Pulmonary artery endothelial cell (primary cell): ENCODE measurements at places on chromosomes 13 and 19. TPM values are rescaled to one million over a fixed set of nuclear protein-coding genes. Genes with fewer than 3 reads are reported as not detected.

GRCh38 chr13:112900691-112901091 lies 68.3 kb upstream of the MCF2L start:
- DNase-seq: no peak

GRCh38 chr13:79898996-79899395 lies 418.0 kb downstream of the NDFIP2 start:
- no peak for DNase-seq

- DNase-seq: no peak
Observed at GRCh38 chr13:24066405-24067295, 93.9 kb upstream of the SPATA13 start.

- DNase-seq: no peak
Observed at GRCh38 chr13:28659621-28659970, 666 bp downstream of the POMP start.

CLEC4G gene
- not detected in 2 replicates for total RNA-seq

DNA sequence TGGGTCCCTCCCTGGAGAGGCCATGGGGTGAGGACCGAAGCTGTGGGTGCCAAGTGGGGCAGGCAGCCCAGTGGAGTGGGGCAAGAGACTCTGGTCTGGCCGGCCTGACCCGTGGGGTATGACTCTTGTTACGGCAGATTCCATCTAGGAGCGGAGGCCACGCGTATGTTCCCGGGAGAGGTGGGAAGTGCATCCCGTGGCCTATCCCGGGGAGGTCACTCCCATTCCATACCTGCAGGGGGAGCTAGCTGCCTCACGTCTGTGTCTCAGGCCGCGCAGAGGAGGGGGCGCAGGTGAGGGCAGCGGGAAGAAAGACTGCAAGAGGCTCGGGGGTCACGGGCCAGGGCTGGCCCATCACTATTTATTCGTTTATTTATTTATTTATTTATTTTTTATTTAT lies 4.9 kb downstream of the CSNK1G2 start:
- DNase-seq: no peak

- no peak for DNase-seq
Observed at GRCh38 chr19:27676877-27677276, 1536.1 kb downstream of the UQCRFS1 start.

DNA sequence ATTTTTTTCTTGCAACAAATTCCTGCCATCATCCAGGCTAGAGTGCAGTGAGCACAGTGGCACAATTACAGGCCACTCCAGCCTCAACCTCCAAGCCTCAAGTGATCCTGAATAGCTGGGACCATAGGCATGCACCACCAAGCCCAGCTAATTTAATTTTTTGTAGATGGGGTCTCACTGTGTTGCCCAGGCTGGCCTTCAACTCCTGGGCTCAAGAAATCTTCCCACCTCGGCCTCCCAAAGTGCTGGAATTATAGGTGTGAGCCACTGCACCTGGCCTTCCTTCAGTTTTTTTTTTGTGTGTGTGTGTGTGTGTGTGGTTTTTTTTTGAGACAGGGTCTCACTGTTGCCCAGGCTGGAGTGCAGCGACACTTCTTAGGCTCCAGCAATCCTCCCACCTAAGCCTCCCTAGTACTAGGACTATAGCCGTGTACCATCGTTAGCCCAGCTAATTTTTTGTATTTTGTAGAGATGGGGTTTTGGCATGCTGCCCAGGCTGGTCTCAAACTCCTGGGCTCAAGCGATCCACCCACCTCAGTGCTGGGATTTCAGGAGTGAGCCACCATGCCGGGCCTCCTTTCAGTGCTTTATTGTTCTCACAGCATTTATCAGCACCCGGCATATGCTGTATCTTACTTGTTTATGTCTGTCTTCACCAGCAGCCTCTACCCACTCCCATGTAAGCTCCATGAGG lies 5.9 kb upstream of the SRRM5 start:
- DNase-seq: no peak

GRCh38 chr13:30179597-30180276 lies 127.6 kb downstream of the KATNAL1 start:
- DNase-seq: no peak

- DNase-seq: no peak
Observed at GRCh38 chr19:29012457-29012856, 200.5 kb downstream of the UQCRFS1 start.

GRCh38 chr13:113420833-113421600 lies 32.3 kb downstream of the ADPRHL1 start:
- no peak for DNase-seq

ACTMAP gene
- 0.49 and 0.59 TPM in 2 replicates for total RNA-seq

DPP9 gene
- total RNA-seq: 24.5 and 48.0 TPM in 2 replicates

DNA sequence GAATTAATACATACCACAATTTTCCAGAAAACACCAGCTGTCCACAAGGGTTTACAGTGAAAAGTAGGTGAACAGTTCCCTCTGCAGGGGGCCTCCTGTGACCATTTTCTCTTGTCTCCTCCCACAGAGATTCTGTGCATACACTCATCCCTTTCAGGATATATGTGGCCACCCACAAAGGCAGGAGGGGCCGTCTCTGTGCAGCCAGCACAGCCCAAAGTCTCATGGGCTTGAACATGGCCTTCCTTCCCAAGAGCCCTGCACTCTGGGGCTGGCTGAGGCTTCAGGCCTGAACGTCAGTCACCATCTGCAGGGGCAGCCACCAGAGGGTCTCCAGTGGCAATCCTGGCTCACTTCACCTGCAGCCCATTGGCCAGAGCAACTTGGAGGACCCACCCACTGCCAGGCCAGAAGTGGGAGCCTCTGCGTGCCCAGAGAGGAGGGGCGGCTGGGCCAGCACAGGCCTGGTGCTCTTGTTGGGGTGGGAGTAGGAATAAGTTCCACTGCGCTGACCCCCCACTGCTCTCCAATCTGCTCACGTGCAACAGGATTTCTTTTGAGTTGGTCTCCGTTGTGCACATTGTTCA lies 25.1 kb downstream of the TMEM161A start:
- DNase-seq: no peak

DNA sequence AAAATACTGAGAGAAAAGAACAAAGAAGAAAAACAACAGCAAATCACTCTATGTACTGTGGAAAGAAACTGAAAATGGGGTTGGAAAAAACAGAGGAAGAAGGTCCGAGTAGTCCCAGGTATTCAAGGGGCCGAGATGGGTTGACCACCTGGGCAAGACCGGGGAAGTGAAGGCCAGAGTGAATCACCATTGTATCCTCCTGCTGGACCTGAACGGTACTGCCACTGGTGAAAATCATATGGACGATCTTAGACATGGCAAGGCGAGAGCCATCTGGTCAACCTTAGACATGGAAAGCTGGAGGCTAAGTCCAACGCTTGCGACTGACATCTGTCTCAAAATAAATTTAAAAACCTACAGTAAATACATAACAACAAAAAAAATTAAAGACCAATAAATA lies 44.4 kb upstream of the ZNF91 start:
- no peak for DNase-seq

- DNase-seq: no peak
Observed at GRCh38 chr19:49911381-49912145, 14.9 kb upstream of the IL4I1 start.

DNA sequence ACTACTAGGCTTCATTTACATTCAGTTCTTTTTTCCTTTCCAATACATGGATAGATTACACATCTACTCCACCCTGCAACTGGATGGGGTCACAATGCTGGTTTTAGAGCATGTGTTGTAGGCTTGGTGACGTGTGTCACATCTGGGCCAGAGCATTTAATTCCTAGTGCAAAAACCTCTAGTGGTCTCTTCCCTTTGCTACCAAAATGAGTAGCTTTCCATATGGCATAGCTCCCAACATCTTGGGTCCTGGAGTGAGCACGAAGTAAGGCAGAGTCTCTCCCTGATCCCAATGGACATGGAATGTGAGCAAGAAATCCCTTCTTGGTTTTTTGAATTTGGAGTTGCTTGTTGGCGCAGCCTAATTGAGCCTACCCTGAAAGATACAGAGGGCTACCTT lies 51.7 kb downstream of the TNFSF11 start:
- no peak for DNase-seq

- DNase-seq: peak; percentile 36
Observed at GRCh38 chr13:31090961-31091624, 70.6 kb downstream of the HSPH1 start.

FFAR3 gene
- not detected in 2 replicates for total RNA-seq

DNA sequence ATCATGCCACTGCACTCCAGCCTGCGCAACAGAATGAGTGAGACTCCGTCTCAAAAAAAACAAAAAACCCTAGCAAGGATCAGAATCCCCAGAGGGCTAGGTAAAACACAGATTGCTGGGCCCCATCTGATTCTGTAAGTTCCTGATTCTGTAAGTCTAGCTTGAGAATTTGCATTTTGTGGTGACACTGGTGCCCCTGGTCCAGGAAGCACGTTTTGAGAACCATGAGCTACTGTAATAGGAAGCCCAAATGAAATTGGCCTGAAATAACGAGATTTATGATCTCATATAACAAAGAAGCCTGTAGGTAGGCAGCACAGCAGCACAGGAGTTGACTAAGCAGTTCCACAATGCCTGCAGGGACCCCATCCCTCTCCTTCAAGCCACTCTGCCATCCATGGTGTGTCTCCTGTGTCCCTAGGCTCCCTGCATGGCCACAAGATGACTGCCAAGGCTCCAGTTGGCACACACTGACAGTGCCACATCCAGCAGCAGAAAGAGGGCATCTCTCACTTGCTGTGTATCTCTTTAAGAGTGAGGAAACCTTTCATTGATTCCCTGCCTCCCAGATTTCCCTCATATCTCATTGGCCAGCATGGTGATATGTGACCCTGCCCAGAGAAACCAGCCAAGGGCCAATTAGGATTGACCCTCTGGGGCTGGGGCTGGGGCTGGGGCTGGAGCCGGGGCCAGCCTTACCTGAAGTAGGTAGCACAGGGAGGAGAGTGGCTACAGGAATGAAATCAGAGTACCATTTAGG lies 21.7 kb downstream of the SIPA1L3 start:
- no peak for DNase-seq

- DNase-seq: no peak
Observed at GRCh38 chr13:103101901-103102300, 35.7 kb upstream of the SLC10A2 start.

DNA sequence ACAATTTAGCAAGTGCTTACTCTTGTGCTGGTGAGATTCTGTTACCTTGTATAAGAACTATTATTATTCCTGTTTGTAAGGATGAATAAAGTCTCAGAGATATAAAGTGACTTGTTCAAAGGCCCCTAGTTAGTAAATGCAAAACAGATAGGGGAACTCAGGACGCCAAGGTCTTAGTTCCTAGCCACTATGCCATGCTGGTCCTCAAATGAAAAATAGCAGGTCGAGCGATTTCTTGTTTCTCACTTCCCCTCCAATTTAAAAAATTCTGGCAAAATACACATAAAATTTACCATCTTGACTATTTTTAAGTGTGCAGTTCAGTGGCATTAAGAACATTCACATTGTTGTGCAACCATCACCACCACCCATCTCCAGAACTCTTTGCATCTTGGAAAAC lies 1.1 kb downstream of the TECR start:
- no peak for DNase-seq

SMIM44 gene
- total RNA-seq: not detected in 2 replicates

ZBTB32 gene
- total RNA-seq: not detected in 2 replicates

DNA sequence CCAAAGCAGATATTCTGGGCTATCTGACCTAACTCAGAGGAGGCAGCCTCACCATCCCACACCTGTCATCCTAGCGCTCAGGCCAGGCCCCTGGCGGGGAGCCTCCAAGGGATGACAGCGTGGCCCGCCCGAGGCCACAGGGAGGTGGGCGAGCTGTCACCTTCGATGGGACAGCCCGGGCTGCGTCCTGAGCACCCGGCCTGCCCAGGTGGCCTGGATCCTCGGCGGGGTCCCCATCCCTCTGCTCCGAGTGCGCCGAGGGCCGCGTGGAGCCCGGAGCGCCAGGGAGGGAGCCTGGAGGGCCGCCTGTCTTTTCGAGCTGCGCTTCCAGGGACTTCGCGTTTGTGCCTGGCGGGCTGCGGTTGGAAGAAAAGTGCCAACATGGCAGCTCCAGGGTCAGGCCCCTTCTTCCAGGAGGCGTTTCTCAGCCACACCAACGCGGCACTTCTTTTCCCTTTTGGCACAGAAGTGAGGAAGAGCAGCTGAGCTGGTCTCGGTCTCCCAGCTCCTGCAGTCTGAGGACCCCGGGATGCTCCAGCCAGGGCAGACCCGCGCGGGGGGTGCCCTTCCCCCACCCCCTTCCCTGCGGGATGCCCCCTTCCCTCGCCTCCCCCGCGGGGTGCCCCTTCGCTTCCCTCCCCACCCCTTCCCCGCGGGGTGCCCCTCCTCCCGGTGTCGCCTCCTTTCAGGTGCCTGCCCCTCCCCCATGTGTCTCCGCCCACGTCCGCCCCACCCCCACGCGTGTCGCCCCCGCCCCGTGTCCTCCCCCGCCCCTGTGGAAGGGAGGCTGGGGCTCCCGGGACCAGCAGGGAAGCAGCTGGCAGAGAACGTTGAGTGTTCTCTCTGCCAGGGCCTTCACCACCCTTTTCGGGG lies 42.3 kb downstream of the GJA3 start:
- no peak for DNase-seq

- DNase-seq: peak; percentile 55
Observed at GRCh38 chr19:58581227-58582141, 8.3 kb upstream of the MZF1 start.

DNA sequence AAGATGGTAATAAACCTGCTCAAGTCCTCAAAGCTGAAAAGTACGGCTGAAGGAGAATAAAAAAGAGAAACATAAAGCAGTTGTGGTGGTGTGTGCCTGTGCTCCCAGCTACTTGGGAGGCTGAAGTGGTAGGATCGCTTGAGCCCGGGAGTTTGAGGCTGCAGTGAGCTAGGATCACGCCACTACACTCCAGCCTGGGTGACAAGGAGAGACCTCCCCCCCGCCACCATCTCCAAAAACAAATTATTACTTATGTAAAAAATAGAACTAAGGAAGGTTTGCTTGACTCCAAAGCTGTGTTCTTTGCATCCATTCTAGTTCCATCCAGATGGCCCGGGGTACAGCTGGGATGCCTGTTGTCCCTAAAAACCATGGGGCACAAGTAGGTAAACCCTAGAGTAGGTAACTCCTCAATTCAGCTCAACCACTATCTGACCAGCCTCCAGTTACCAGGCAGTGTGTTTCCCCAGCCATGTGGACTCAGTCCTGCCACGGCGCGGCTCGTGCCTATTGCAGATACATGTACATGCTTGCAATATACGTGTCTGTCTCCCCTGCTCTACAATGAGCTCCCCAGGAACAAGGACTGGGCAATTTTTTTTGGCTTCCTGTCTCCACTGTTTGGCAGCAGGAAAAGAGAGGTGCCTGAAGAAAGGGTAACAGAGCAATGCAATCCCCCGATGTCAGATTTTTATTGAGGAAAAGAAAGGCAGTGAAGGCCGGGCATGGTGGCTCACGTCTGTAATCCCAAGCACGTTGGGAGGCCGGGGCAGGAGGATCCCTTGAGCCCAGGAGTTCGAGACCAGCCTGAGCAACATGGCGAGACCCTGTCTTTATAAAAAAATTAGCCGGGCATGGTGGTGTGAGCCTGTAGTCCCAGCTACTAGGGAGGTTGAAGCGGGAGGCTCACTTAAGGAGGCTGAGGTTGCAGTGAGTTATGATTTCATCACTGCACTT lies 101.3 kb downstream of the GNG7 start:
- no peak for DNase-seq
